ENCODE measurements at places on chromosomes 7 and 10. TPM values are rescaled to one million over a fixed set of nuclear protein-coding genes. Genes with fewer than 3 reads are reported as not detected.
A peak's percentile ranks its signal among the peaks of the same experiment; 100 is the strongest.

The ZNF107 gene
- total RNA-seq = 0.92 TPM

The CTBP2 gene
- total RNA-seq = 58.1 TPM

- peak; percentile 15 for DNase-seq
These were observed 142.5 kb upstream of the TNS3 start for GRCh38 chr7:47724335-47724982.

- no peak for DNase-seq
These were observed 7.8 kb upstream of the TARP start for GRCh38 chr7:38281266-38281665.

GRCh38 chr10:119268428-119268827 lies 61.1 kb downstream of the GRK5 start:
- no peak for DNase-seq

DNA sequence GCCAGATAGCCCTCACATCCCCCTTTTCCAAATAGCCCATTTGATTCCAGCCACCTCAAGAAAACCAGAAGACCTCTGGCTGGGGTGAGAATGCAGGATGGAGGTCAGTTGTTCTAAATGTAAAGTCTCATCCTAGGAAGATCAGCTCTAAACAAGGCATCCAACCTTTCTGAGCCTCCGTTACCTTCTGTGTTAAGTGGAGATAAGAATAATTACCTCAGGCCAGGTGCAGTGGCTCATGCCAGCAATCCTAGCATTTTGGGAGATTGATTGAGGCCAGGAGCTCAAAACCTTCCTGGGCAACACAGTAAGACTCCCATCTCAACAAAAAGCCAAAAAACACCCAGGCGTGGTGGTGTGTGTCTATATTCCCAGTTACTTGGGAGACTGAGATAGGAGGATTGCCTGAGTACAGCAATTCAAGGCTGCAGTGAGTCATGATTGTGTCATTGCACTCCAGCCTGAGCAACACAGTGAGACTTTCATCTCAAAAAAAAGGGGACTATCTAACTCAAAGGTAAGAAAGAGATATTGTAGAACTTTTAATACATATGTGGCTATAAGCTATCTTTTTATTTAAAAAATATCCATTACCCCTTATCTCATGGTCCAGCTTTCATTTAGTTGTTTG lies 43.5 kb downstream of the PRTFDC1 start:
- DNase-seq = peak; percentile 70
